ENCODE measurements at places on chromosomes 1 and 21.

DNA sequence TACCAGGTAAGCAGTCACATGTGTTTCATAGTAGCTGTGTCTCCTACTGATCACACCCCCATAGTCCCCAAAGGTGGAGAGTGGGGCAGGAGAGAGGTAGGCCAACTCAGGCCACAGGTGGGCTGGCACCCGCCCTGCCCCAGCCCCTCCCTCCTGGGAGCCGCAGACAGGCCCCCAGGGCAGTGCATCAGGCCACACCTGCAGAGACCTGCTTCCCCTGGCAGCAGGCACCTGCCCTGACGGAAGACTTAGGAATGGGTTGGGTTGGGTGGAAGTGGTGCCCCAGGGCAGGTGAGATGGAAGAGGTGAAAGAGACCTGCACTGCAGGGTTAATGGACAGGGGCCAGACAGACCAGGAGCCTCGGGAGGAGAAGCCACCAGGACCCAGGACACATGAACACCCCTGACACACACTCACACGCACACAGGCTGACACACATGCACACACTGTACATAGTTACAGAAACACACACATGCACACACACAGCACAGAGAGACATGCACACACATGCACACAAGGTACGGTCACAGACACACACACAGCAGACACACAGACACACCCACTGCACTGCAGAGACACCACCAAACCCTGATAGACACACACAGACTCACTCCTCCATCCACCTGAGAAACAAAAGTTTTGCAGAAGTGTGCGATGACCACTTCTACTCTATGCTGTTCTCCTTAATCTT is 1.7 kb upstream of the COL18A1 start:
- DNase-seq, result no peak

GRCh38 chr1:83927061-83927460 is 71.9 kb downstream of the TTLL7 start:
- DNase-seq, result no peak

GRCh38 chr1:43348809-43349593 is 9.8 kb upstream of the CDC20 start:
- DNase-seq, result no peak

DNA sequence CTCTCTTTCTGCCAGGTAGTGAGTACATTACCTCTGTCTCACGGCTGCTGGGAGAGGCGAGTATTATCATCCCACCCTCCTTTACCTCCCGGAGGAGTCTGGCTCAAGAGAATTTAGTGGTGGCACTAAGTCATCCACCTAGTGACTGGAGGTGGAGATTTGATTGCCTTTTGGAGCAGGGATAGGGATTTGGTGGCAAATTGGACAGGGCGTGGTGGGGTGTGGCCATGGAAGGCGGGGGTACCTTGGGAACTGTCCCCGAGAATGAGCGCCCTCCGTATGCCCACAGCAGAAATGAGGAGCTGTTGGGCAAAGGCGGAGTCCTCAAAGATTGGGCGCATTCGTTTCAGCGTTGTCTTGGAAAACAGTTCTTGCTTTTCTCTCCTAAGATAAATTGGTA is 32.1 kb upstream of the HMGN1 start:
- DNase-seq, result no peak

DNA sequence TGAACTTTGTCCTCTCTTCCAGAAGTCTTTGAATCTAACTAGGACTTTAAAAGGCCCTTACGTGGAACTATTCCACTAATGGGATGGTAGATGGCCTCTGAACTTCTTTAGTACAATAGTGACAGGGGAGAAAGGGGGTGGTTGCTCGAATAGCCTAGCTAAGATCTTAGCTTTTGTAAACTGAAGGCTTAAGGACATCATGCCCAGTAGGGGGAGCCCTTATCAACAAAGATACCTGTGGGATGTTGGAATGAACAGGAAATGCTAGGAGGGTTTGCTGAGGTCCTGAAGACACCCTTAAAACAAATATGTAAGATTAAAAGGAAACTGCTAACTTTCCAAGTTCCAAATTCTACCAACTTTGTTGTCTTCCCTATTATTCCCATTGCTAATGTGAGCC is 33.2 kb downstream of the NHLH2 start:
- peak; percentile 17 for DNase-seq

DNA sequence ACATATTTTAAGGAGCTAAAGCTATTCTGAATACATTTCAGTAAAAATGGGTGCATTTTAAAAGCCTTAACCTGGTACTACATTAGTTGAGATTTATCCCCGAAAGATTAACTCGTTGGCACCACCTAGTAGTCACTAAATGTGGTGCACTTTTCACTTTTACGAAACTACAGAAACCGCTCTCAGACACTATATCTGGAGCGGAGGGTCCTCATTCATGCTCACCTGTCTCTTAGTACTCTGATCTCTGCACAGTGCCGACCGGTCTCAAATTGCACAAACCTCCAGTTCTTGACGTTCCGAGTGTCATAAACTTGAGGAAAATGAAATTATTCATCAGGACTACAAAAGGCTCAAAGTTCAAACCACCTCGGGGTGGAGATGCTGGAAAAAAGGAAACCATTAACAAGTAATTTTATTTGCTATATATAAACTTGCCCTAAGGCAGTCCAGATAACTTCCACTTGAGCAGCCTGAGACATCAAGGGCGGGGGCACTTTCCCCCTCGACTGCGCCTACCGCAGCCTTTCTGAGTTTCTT is 722 bp downstream of the LZIC start:
- no peak for DNase-seq

DNA sequence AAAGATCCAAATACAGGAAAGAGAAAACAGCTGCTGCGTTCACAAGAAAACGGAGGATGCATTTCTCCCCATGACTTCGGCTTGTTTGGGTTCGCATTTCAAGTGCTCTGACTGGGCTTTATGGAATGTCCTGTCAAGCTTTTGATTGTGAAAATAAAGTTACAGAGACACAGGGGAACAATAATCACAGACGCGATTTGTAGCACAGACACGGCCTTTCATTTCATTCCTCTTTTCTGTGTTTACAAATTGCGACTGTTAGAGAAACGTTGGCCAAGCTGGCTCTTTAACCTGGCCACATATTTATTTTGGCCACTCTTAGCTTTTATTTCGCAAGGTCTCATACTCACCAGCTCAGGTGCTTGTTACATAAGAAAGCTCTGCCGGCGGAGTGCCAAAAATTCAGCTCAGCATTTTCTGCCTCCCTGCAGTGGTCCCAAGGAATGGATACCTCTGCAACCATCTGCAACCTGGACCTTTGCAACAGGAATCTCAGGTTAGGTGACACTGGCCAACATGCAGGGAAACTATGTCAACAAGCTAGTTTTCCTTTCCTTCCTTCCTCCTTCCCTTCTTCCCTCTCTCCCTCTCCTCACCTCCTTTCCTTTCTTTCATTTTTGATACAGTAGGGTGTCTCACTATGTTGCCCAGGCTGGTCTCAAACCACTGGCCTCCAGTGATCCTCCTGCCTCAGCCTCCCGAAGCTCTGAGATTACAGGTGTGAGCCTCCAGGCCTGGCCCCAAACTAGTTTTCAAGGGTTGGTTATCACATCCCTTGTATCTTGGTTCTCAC is 58.2 kb upstream of the SLC45A1 start:
- DNase-seq, result no peak

- no peak for DNase-seq
These were observed 74.1 kb downstream of the VPS26C start for GRCh38 chr21:37193006-37193405.

GRCh38 chr1:228275179-228275429 is 67.3 kb downstream of the OBSCN start:
- no peak for DNase-seq

- no peak for DNase-seq
These were observed 775 bp upstream of the EFCAB14 start for GRCh38 chr1:46719689-46720088.

DNA sequence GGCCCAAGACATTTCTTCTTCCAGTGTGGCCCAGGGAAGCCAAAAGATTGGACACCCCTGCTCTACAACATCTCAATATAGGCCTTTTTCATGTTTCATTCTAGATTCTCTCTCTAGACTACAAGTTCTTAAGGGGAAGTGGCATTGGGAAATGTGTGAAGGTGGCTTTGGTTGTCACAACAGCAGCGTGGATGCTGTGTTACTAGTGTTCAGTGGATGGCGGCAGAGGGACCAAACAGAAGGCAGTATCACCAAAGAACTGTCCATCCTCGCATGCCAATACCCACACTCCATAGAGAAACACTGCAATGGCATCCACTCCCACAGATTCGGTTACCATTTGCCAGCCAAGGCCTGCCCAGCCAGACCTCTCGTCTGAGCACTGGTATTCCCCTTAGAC is 24.3 kb upstream of the IFNAR2 start:
- DNase-seq, result no peak

DNA sequence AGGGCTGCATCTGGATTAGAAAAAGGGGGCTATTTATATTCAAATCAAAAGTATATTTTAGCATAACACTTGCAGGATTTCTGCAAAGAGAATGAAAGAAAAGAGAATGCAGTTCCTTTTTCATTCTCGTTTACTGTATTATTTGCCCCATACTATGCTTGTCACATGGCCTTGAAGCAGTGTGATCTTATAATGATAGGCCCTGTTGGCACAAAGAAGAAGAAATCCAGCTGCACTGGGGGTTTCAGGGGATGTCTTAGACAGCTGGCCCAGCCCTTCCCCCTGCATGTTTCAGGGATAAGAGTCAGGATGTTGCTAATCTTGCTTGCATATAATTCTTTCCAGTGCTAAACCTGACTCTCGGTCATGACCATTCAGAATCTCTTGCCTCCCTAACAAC is 369.5 kb downstream of the SEC16B start:
- DNase-seq, result no peak

- DNase-seq, result no peak
These were observed 18.1 kb downstream of the LMOD1 start for GRCh38 chr1:201928266-201928665.

DNA sequence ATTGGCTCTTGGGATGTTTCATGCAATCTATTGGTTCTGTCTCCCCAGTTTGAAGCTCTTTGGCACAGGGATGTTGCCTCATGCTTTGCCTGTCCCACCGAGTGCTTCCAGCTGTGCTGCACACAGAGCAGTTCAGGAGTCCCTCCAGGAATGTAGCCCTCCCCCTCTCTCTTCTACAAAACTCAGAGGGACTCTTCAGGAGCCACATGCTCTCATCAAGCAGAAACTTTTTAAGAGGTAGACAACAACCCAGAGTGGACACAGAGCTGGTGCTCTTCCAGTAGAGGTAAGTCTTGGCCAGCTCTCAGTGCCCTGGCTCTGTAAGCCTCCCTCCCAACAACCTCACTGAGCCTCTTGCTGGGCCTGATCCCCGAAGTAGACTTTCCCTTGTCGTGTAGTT is 11.6 kb upstream of the ZNF697 start:
- DNase-seq, result no peak

- no peak for DNase-seq
These were observed 49.7 kb downstream of the FHAD1 start for GRCh38 chr1:15296585-15297321.

GRCh38 chr1:36175137-36176095 is 19.5 kb downstream of the MAP7D1 start:
- DNase-seq, result no peak

- DNase-seq, result no peak
These were observed 45.3 kb upstream of the EPHA8 start for GRCh38 chr1:22517956-22518355.

GRCh38 chr1:86775395-86775794 is 71.0 kb downstream of the SH3GLB1 start:
- DNase-seq, result no peak

GRCh38 chr21:42586406-42586805 is 67.0 kb upstream of the PDE9A start:
- DNase-seq, result no peak

- no peak for DNase-seq
These were observed 8.9 kb downstream of the RNF187 start for GRCh38 chr1:228496084-228496483.

GRCh38 chr1:173038875-173039554 is 11.7 kb downstream of the TNFSF18 start:
- no peak for DNase-seq

- peak; percentile 53 for DNase-seq
These were observed at the start of gene TRNP1 for GRCh38 chr1:26993237-26994019. TRNP1 (plus strand) TSS chr1:26993692; CDS start chr1:26993787, 95 bp downstream.

- DNase-seq, result no peak
These were observed 505 bp downstream of the LMOD1 start for GRCh38 chr1:201945863-201946223.

- no peak for DNase-seq
These were observed 81.1 kb upstream of the TIAM1 start for GRCh38 chr21:31425138-31425537.

DNA sequence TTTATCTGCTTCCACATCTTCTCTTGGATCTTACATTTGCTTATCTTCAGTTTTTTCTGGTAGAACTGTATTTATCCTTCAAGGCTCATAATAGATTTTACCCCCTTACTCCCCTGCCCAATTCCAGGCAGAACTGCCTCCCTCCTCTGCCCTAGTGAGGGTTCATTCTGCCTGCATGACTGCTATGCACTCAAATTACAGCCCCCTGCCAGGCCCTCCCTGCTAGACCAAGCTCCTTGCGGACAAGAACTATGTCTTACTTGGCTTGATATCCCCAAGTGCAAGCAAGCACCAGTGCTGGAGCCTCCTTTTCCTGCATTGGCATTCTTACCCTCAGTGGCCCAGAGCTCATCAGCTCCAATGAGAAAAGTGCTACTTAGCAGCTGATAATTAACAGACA is 18.1 kb downstream of the MAPKAPK2 start:
- DNase-seq, result no peak

- DNase-seq, result no peak
These were observed 14.8 kb upstream of the BECN2 start for GRCh38 chr1:241942738-241943137.

DNA sequence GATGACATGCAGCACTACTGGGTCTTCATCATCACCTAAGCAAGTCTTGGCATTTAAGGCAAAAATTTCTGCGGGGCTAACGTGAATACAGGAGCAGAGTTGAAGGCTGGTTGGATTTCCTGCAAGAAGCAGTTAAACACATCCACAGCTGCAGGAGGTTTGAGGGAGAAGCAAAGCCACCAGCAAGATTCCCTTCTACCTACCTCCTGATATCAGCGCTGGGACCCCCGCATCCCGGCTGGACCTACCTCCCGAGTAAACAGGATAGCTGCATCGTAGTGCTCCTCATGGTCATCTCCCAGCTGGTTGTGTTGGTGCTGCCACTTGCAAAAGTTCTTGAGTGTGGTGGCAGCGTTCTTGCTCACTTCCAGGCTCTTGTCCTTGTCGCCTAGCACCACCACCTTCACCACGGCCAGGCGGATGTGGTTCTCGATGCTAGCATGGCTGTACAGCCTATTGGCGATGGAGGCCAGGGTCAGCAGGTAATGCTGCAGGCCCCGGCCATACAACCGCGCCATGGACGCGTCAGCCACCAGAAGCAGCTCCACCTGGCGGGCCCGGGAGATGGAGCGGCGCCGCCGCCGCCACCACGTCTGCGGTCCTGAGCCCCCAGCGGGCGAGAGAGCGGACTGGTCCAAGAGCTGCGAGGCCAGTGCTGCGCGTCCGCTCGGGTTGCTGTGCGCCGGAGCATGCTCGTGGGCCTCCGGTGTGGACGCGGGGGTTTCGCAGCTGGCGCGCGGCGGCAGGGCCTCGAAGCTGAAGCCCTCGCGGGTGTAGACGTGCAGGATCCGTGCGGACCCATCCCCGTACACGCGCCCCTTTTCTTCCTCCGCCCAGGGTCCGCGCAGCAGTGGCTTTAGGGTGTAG is 1.6 kb downstream of the ADAMTS5 start:
- peak; percentile 30 for DNase-seq

- no peak for DNase-seq
These were observed 7.1 kb upstream of the RGS18 start for GRCh38 chr1:192151176-192151575.

Measured in caudate nucleus (tissue), 63 donors.